ENCODE measurements at places on chromosomes 1 and 21.

DNA sequence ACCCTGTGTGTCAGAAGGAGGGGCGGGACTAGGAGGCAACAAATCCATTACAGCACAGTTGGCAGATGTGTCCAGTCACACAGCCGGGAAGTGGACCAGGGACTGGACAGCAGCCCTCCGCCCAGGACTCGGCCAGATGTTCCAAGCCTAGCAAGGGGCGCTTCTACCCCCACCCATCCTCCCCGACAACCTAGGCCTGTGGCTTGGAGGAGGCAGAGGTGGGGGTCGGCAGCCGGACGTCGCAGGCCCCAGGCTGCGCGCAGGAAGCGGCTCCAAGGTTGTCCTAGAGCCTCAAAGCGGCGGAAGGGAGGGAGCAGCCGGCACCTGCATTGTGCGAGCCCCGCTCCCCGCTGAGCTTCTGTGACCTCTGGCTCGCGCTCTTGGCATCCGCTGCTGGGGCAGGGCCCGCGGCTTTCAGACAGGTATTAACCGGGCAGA lies 20.6 kb upstream of the MYCL start:
- no peak for DNase-seq

- DNase-seq, result no peak
These were observed 18.6 kb upstream of the COL18A1 start for GRCh38 chr21:45386336-45386727.

GRCh38 chr1:157310401-157310800 lies 172.2 kb upstream of the ETV3 start:
- DNase-seq, result no peak

DNA sequence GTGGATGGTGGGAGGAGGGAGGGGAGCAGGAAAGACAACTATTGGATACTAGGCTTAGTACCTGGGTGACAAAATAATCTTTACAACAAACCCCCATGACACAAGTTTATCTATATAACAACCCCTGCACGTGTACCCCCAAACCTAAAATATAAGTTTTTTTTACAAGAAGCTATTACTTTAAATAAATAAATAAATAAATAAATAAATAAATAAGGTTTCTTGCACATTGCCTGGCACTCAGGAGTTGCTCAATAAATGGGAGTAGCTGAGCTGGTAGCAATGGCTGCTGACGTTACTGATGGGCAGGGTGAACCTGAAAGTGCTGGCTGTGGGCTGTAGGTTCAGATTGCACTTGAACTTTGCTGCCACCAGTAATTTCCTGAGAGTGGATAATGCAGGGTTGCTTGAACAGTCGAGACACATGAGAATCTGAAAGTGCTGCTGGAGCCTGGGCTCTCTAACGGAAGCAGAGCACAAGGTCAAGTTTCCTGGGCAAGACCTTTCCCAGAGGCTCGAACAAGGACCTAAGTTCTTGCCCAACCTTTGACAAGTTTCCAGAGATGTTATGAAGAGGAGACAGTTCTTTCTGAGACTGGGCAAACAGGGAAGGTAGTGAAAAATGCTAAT lies 14.8 kb upstream of the KCNE2 start:
- no peak for DNase-seq

DNA sequence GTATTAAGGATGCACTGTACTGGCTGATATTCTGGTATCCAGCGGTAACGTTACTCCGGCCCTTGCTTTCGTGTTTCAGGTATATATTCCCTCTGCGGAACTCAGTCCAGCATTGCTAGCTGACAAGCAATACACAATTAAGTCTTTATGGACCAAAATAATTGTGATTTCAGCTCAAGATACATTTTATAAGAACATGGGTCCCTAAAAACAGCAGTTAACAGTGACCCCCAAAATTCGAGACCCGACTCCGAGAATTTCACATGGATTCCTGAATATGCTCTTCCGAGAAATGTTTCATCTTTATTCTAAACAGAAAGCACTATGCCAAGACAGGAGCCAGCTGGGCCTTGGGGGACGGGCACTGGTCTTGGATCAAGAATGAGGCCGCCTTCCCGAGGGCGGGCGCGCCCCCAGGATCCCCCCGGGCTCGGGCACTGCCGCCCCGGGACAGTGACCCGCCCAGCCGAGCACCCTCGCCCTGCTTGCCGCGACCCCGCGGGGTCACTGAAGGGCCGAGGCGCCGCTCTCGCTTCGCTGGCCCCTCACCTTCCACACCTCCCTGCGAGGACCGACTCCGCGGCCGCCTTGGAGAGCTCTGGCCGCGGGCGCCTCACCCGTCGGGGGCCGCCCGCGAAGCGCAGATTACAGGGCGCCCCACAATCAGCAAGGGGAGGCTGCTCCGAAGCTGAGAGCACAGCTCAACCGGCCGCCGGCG lies 610 bp downstream of the SCYL3 start:
- no peak for DNase-seq

- no peak for DNase-seq
These were observed 174.6 kb downstream of the PLA2G4A start for GRCh38 chr1:187003353-187003752.

- DNase-seq, result no peak
These were observed 28.2 kb upstream of the CTSK start for GRCh38 chr1:150836129-150836773.

- no peak for DNase-seq
These were observed 122.0 kb downstream of the ADSS2 start for GRCh38 chr1:244329591-244330317.

- DNase-seq, result no peak
These were observed 116.2 kb downstream of the PRDM2 start for GRCh38 chr1:13816016-13816760.

GRCh38 chr1:64161357-64161941 lies 42.0 kb upstream of the UBE2U start:
- DNase-seq, result no peak

DNA sequence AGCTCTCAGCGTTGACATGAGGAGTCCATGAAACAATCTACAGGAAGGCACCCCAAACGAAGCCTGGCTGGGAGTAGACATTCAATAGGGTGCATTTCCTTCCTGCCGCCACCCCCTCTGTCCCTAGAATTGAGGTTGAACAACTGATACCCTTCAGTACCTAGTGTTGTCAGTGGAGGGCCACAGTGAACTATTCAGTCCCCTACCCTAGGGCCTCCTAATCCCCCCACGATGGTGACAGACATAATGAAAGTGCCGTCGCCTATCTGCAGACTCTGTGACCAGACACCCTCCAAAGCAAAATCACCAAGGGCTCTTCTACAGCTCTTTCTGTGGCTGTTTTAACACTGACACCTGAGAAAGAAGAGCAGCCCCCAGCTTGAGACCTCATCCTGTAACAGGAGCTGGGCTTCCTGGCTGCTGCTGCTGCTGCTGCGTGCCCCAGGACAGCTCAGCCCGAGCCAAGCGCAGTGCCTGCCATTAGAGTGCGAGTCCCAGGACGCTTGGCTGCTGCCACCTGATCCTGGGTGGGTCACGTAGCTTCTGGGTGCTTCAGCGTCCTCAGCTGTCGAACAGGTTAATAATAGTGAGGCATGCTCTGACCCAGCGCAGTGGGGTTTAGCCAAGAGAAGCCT lies 183.0 kb downstream of the ZBTB18 start:
- no peak for DNase-seq

DNA sequence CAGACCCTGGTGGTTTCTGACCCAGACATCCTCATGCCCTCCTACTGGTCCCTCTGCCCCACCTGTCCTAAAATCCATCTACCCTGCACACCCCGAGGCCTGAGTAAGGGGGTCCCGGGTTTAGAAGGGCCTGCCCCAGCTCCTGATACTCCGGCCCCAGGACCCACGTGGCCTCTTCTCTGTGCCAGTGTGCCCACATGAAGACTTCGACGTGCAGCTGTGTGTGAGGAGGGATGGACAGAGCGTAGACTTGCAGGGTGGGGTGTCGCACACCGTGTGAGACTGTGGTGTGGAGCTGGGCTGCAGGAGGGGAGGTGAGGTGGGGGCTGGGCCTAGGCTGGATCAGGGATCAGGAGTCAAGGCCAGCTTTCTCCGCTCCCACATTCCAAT lies 461.1 kb downstream of the PTPRU start:
- no peak for DNase-seq

- no peak for DNase-seq
These were observed 44.9 kb upstream of the PCBP3 start for GRCh38 chr21:45598666-45599065.

- no peak for DNase-seq
These were observed 9.3 kb downstream of the ATP1A1 start for GRCh38 chr1:116382321-116382720.

DNA sequence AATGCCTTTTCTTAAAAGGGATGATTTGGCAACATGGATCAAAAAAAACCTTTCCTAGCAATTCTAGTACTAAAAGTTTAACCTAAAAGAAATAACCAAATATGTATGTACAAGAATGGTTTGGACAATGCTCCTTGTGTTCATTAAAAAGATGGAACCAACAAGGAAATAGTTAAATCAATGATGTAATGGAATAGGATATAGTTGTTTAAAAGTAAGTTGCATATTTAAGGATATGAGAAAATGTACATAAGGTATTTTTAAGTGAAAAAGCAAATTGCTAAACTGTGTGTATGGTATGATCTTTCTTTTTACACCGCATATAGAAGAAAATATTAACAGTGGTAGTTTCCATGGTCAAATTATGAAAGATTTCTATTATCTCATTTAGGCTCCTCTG lies 12.1 kb downstream of the SLC30A10 start:
- no peak for DNase-seq

GRCh38 chr1:110068646-110069403 lies 1.6 kb downstream of the ALX3 start:
- no peak for DNase-seq

GRCh38 chr1:8671306-8671917 lies 146.0 kb downstream of the RERE start:
- no peak for DNase-seq

DNA sequence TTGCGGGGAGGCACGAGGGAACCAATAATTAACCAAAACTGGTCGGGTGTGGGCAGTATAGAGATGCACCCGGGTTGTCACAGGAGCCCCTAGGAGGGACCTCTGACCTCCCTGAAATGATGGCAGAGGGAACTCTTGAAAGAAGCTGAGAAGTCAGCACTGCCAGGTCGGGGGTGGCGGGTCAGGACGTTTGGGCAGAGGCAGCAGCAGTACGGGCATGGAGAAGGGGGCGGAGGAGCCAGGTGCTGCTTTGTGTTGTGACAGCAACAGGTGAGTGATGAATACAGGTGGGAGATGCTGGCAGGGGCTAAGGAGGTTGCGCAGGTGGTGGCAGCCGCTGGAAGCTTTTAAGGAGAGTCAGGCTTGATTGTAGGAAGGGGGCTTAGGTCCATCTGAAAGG lies 11.7 kb downstream of the TNFRSF1B start:
- DNase-seq, result no peak

- DNase-seq, result no peak
These were observed 7.4 kb upstream of the GREM2 start for GRCh38 chr1:240619357-240619756.

GRCh38 chr1:42038261-42038660 lies 114.9 kb upstream of the GUCA2B start:
- DNase-seq, result no peak

DNA sequence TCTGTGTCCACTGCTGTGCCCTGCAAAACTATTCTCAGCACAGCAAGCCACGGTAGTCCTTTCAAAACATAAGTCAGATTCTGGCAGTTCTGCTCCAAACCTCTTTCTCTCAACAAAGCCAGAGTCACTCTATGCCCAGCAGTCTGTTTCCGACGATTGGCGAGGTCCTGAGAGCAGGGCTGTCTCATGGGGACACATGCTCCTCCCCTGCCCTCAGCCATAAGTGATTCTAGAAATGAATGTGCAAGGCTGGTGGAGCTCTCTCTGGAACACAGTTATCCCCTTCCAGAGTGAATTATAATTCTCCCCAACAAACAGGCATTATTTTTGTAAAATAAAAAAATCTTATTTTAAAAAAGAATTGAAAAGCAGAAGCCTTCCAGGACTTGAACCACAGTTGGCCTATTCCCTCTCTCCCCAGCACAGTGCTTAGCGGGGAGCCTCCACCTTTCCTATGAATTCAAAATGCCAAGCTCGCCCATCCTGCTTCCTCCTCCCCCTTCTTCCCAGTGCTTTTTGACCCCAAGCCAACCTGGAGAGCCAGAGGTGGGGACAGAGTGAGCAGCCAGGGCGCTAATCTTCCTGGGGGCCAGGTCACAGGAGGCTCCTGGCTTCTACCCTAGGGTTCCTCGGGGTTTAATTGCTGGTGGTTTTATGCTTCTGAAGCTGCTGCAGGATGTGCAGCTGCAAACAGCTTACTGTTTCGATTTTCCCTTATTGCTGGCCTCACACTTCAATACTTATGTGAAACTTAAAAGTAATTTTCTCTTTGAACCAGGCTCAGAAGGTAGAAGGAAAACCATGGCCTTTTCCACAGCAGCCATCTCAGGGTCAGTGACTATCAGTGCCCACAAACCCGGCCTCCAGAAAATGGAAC lies 41.1 kb downstream of the KCNJ6 start:
- no peak for DNase-seq

- no peak for DNase-seq
These were observed 145.6 kb downstream of the HIVEP3 start for GRCh38 chr1:41773144-41773591.

GRCh38 chr1:3132660-3133059 lies 63.7 kb downstream of the PRDM16 start:
- no peak for DNase-seq
